ENCODE measurements at places on chromosomes 1 and 21.
A peak's percentile ranks its signal among the peaks of the same experiment; 100 is the strongest.

- peak; percentile 55 for DNase-seq
Observed at GRCh38 chr1:231964961-231965360, 338.4 kb downstream of the DISC1 start.

DNA sequence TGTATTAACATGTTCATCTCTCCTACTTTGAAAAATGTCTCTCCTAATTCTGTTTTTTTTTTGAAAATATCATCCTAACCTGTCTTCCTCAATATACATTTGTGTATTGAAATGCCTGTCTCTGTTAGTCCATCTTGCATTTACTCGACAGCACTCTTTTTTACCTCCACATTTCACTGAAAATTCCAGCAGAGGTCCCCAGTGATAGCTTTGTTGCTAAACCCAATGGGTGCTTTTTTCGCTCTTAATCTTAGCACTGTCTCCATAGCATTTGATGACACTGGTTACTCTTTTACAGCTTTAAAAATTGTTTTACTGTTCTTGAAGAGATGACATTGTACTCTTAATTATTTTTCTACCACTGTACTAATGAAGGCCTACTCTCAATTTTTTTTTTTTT lies 10.8 kb downstream of the OSBPL9 start:
- peak; percentile 75 for DNase-seq

GRCh38 chr1:209202830-209203532 lies 380.5 kb upstream of the CAMK1G start:
- DNase-seq = no peak

GRCh38 chr1:58333511-58333910 lies 213.0 kb downstream of the OMA1 start:
- no peak for DNase-seq

DNA sequence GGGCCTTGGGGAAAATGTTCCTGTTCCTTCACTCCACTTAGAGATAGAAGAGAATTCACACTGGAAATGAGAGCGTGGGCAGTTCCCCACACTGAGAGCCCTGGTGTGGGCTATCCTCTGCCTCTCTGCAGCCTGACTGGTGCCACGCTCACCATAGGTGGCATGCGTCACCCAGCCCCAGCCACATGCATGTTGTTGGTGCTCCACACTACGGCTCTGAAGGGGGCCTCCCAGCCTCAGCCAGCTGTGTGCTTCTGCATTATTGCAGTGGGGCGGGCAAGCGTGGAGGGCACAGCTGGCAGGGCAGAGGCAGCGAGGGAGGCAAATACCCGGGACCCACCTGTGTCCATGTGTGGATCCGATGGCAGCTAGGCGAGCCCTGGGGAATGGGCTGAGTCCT lies 14.7 kb upstream of the RASSF5 start:
- no peak for DNase-seq

DNA sequence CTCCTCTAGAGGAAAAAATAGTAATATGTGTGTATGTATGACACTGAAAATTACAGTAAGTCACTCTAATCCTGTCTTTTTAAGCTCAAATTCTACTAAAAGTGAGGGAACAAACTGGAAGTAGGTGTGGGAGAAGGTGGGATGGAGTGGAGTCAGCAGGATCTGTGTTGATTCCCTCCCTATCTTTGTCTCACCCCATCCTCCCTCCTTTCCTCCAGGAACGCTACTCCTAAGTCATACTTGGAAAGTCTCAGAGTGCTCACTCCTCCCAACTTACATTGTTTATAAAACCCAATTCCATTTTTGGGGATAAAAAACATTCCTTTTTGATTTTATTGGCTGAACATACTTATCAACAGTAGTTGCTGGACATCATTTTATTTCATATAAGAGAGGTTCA lies 14.9 kb upstream of the NUP133 start:
- no peak for DNase-seq

Data from AML-193 (cell line).